ENCODE measurements at places on chromosomes 3 and 15.
A peak's percentile ranks its signal among the peaks of the same experiment; 100 is the strongest.

GRCh38 chr3:151813799-151814198 is at the start of gene AADAC:
AADAC (plus strand) TSS chr3:151814116; CDS start chr3:151814163, 47 bp downstream.
- H3K27ac ChIP-seq: no peak within 1 kb of the TSS
- no peaks in the 10 kb centered on the region for H3K4me1 ChIP-seq
- H3K36me3 ChIP-seq: no peaks in the 10 kb centered on the region
- ATAC-seq: no peak

GRCh38 chr15:80492874-80493273 is 88.7 kb downstream of the ARNT2 start:
- H3K4me1 ChIP-seq: peaks cover 7% of the 10 kb centered on the region
- H3K36me3 ChIP-seq: no peaks in the 10 kb centered on the region
- H3K4me3 ChIP-seq: no peak overlapping the region
- H3K27me3 ChIP-seq: peaks cover 33% of the 10 kb centered on the region
- ATAC-seq: no peak

DNA sequence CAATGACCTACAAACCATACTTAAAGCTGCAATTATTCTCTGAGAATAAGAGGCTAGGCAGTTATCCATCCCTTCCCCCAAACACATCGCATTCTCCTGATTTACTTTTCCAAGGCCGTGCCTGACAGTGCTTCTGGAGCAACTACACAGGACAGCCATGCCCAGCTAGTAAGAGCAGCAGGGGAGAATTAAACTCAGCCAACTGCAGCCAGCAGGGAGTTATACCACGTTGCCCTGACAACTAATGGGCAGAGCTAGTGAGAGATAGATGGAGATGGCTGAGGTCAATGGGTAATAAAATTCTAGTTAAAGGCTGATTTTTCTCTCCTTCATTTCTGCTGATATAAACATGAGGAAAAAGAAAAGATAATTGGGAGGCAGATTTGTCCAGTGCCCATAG is 193.8 kb upstream of the PPP2R3A start:
- no peak overlapping the region for H3K27ac ChIP-seq
- H3K4me1 ChIP-seq: no peaks in the 10 kb centered on the region
- H3K4me3 ChIP-seq: no peak overlapping the region
- H3K36me3 ChIP-seq: no peaks in the 10 kb centered on the region
- H3K27me3 ChIP-seq: peaks cover 22% of the 10 kb centered on the region
- ATAC-seq: no peak

DNA sequence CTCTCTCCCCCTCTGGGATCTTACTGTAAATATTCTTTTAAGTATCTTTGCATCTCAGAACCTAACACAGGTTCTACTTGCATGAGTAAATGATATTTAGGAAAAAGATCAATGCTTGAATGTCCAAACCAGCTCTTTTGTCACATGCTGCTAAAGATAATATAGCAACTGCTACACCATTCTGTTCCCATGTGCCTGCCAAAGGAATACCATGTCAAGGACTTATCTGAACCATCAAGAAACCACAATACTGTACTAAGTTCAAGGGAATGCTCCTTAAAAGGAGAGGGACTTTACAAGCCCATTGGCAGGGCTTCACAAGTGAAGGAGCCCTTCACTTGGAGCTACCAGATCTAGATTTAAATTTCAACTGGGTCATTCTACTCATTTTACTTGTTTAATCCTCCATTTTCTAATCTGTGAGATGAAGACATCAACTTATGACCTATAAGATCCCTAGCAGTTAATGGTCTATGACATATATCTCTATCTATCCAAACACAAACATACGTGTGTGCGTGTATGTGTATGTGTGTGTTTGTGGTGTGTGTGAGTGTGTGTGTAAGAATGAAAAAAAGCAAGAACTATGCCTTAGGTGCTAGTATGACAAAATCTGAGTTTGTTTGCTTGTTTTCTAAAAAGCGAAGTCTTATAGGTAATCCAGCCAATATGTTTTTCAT is 13.0 kb upstream of the SEC62 start:
- peak overlapping the region; percentile 69 for H3K4me3 ChIP-seq
- peak; percentile 49 for ATAC-seq
- peaks cover 47% of the 10 kb centered on the region for H3K4me1 ChIP-seq
- H3K27ac ChIP-seq: peak overlapping the region; percentile 97

GRCh38 chr3:191068946-191069813 is 129.9 kb upstream of the OSTN start:
- no peak for ATAC-seq
- no peaks in the 10 kb centered on the region for H3K4me1 ChIP-seq
- no peak overlapping the region for H3K27ac ChIP-seq
- H3K36me3 ChIP-seq: no peaks in the 10 kb centered on the region

DNA sequence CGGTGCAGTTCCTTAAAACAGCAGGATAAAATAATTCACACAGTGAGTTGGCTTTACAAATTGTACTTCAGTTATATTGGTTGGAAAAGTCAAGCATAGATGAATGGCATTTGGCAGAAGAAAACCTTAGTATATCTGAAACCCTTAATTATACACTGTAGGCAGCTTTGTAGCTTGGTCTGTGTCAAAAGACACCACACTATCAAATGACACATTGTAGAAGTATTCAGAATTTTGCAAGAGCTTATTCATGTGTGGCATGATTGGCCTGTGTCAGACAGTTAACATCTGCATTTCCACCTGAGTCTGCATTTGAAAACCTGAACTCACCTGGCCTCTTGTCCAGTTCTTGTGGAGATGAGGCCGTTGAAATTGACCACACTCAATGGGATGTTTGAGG is 13.8 kb downstream of the TMEM266 start:
- no peak overlapping the region for H3K4me3 ChIP-seq
- H3K4me1 ChIP-seq: no peaks in the 10 kb centered on the region
- no peak for ATAC-seq
- H3K27me3 ChIP-seq: no peaks in the 10 kb centered on the region
- no peaks in the 10 kb centered on the region for H3K36me3 ChIP-seq
- H3K27ac ChIP-seq: no peak overlapping the region

DNA sequence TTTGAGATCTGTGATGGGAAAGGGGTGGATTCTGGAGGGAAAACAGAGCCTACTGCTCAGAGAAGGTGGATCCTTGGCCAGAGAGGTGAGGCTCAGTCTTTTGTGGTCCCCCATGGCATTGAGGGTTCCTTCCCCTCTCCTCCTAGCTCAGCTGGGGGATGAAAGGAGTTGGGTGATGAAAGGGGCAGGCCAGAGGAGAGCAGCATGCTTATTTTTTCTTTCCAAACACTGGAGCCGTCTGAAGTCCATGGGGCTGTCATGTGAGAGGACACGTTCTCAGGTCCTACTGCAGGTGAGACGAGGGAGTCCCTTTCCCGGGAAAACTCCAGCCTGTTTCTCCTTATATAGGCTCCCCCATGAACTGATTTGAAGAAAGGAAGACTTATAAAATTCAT is 71.4 kb downstream of the SCN5A start:
- H3K27me3 ChIP-seq: no peaks in the 10 kb centered on the region
- no peak for ATAC-seq
- H3K27ac ChIP-seq: no peak overlapping the region

- no peaks in the 10 kb centered on the region for H3K27me3 ChIP-seq
- no peaks in the 10 kb centered on the region for H3K4me1 ChIP-seq
- ATAC-seq: no peak
- no peak overlapping the region for H3K4me3 ChIP-seq
Observed at GRCh38 chr15:52054381-52054780, 35.4 kb downstream of the MAPK6 start.

DNA sequence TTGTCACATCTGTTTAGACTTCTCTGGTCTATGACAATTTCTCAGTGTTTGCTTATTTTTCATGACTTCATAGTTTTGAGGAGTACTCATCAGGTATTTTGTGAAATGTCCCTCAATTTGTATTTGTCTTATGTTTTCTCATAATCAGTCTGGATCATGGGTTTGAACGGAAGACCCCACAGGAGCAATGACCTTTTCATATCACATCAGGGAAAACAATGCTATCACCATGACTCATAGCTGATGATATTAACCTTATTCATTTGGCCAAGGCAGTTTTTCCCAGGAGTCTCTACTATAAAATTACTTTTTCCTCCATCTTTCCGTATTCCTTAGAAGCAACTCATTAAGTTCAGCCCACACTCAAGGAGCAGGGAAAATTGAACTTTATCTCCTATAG is 32.7 kb downstream of the AADACL2 start:
- H3K4me3 ChIP-seq: no peak overlapping the region
- H3K4me1 ChIP-seq: no peaks in the 10 kb centered on the region
- no peaks in the 10 kb centered on the region for H3K36me3 ChIP-seq
- no peak overlapping the region for H3K27ac ChIP-seq
- H3K27me3 ChIP-seq: peaks cover 9% of the 10 kb centered on the region
- no peak for ATAC-seq

- no peaks in the 10 kb centered on the region for H3K27me3 ChIP-seq
- ATAC-seq: no peak
- H3K36me3 ChIP-seq: peaks cover 48% of the 10 kb centered on the region
Observed at GRCh38 chr3:197881970-197882338, 68.0 kb upstream of the RPL35A start.

DNA sequence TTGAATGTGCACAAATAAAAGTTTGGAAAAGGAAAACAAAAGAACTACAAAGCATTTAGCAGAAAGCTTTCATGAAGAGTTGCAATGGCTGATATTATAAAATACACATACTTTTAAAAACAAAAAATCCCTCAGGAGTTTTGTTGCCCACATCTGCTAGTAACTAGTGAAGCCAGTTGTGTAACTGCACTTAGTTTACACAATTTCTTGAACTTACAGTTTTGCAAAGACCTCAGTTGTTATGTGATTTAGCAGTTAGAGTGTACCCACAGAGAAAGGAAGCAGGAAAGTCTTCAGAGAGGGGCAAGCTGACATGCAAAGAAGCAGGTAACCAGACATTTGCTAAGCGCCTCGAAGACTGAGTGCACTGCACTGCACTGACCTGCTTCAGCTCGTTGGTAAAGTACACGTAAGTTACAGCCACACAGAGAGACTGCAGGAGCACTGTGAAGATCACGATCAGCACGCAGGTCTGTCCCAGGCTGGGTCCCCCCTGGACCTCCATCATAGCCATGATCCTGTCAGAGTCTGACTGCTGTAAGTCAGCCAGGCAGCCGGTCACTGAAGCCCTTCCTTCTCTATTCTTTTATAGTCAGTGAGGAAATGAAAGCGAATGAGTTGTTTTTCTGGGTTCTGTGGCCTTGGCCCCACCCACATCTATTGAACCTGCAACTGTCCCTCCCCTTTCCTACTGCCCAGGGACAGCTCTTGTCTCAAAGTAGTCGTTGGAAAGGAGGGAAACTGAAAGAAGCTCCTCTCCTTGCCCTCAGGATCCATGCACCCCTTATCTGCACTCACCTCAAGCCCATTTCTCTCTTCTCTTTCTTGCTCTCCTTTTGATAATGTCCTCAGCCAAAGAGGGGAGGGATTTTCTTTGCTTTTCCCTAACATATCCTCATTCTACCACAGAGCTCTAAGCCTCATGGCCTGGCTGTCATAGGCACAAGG is at the start of gene TNFSF10:
TSS of gene TNFSF10 (minus strand) at position 560 of the 948 bp plus-strand sequence. CDS start at position 514, 46 bp downstream.
- peak within 1 kb of the TSS; percentile 86 for H3K4me3 ChIP-seq
- H3K27ac ChIP-seq: peak within 1 kb of the TSS; percentile 89
- H3K27me3 ChIP-seq: no peaks in the 10 kb centered on the region
- H3K36me3 ChIP-seq: no peaks in the 10 kb centered on the region

- H3K27me3 ChIP-seq: no peaks in the 10 kb centered on the region
- H3K4me3 ChIP-seq: no peak overlapping the region
- no peaks in the 10 kb centered on the region for H3K4me1 ChIP-seq
- no peak overlapping the region for H3K27ac ChIP-seq
- H3K36me3 ChIP-seq: no peaks in the 10 kb centered on the region
- ATAC-seq: no peak
Observed at GRCh38 chr3:163838769-163839168, 1239.5 kb downstream of the SI start.

- no peak overlapping the region for H3K4me3 ChIP-seq
- H3K36me3 ChIP-seq: peaks cover 11% of the 10 kb centered on the region
- ATAC-seq: no peak
Observed at GRCh38 chr3:143100451-143100850, 19.1 kb upstream of the CHST2 start.

GRCh38 chr15:45377609-45378148 is 665 bp downstream of the GATM start:
- peaks cover 39% of the 10 kb centered on the region for H3K4me1 ChIP-seq
- H3K4me3 ChIP-seq: peak overlapping the region; percentile 93

GRCh38 chr3:134322286-134322685 is 52.0 kb downstream of the AMOTL2 start:
- no peak overlapping the region for H3K27ac ChIP-seq
- ATAC-seq: no peak
- H3K4me3 ChIP-seq: no peak overlapping the region
- no peaks in the 10 kb centered on the region for H3K36me3 ChIP-seq
- H3K4me1 ChIP-seq: no peaks in the 10 kb centered on the region
- peaks cover 31% of the 10 kb centered on the region for H3K27me3 ChIP-seq

GRCh38 chr3:149473357-149474249 is 894 bp upstream of the TM4SF4 start:
- no peaks in the 10 kb centered on the region for H3K36me3 ChIP-seq
- peaks cover 7% of the 10 kb centered on the region for H3K27me3 ChIP-seq
- H3K4me1 ChIP-seq: no peaks in the 10 kb centered on the region
- no peak overlapping the region for H3K4me3 ChIP-seq
- ATAC-seq: no peak
